Activated CD8-positive, alpha-beta T cell treated with anti-CD3 and anti-CD28 coated beads for 36 hours (primary cell): ENCODE measurements at places on chromosomes 12 and 14. TPM values are rescaled to one million over a fixed set of nuclear protein-coding genes. Genes with fewer than 3 reads are reported as not detected.

GLIPR1L2 gene
- 0.27 TPM for total RNA-seq

SERPINA10 gene
- total RNA-seq, result not detected

FOXG1 gene
- total RNA-seq, result not detected

C3AR1 gene
- total RNA-seq, result 1.1 TPM

DHRS2 gene
- total RNA-seq, result 3.5 TPM

MYH6 gene
- total RNA-seq, result not detected

TMEM30B gene
- 1.8 TPM for total RNA-seq

SAMD15 gene
- 0.56 TPM for total RNA-seq

NRIP2 gene
- total RNA-seq, result not detected

BDKRB2 gene
- total RNA-seq, result not detected

AGAP2 gene
- 22.4 TPM for total RNA-seq

CLEC6A gene
- not detected for total RNA-seq

RIPK3 gene
- 6.5 TPM for total RNA-seq

UTP20 gene
- total RNA-seq, result 29.0 TPM

PNMA1 gene
- total RNA-seq, result 24.1 TPM

KCNJ8 gene
- not detected for total RNA-seq

ACACB gene
- total RNA-seq, result 11.2 TPM

ETFBKMT gene
- total RNA-seq, result 0.99 TPM

PTPN6 gene
- 485 TPM for total RNA-seq

MANSC1 gene
- 0.09 TPM for total RNA-seq

KRT72 gene
- 0.32 TPM for total RNA-seq

PLCZ1 gene
- total RNA-seq, result not detected

RFX4 gene
- total RNA-seq, result not detected

CHST11 gene
- 30.9 TPM for total RNA-seq

PRB2 gene
- not detected for total RNA-seq

PROX2 gene
- total RNA-seq, result 0.38 TPM

DNAJC22 gene
- not detected for total RNA-seq

SMCO2 gene
- not detected for total RNA-seq

PIWIL1 gene
- total RNA-seq, result not detected

ARL6IP4 gene
- 174 TPM for total RNA-seq
